Activated T-helper 17 cell treated with anti-CD3 and anti-CD28 coated beads, Interleukin-2, amount 50 U/mL, for 72 hours (primary cell): ENCODE measurements at places on chromosomes 2 and 18. TPM values are rescaled to one million over a fixed set of nuclear protein-coding genes. Genes with fewer than 3 reads are reported as not detected.

SIX3 gene
- not detected for total RNA-seq

HPCAL1 gene
- 57.9 TPM for total RNA-seq

MOGAT1 gene
- total RNA-seq = not detected

DOK6 gene
- total RNA-seq = not detected

ERBB4 gene
- total RNA-seq = not detected

MARCO gene
- total RNA-seq = not detected
